Activated CD8-positive, alpha-beta T cell treated with anti-CD3 and anti-CD28 coated beads, Interleukin-2, amount 10 ng/mL, durations not matched to agents 7 days and 5 days (primary cell): ENCODE measurements at places on chromosomes 3 and 15. TPM values are rescaled to one million over a fixed set of nuclear protein-coding genes. Genes with fewer than 3 reads are reported as not detected.

GRCh38 chr3:133915685-133916658 lies 20.3 kb upstream of the RAB6B start:
- H3K27ac ChIP-seq: no peak overlapping the region
- no peak for DNase-seq
- no peaks in the 10 kb centered on the region for H3K4me1 ChIP-seq
- no peak overlapping the region for H3K4me3 ChIP-seq
- H3K36me3 ChIP-seq: no peaks in the 10 kb centered on the region

DNA sequence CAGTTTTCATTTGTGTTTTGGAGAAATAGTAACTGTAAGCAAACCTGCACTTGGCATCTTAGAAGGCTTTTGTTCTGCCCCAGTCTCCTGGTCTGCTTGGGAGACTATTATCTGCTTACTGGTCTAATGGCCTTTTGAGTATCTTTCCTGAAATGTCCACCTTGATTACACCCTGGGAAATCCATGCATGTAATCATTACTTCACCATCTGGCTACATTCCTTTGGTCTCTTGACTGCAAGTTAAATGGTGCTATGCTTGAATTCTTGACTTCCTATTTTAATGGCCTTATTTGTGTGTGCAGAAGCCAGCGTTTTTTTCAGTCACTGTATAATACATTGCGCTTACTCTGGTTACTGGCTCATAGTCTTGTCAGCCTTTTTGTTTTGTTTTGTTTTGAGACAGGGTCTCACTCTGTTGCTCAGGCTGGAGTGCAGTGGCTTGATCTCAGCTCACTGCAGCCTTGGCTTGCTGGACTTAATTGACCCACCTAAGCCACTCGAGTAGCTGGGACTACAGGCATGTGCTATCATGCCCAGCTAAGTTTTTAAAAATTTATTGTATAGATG lies 30.0 kb downstream of the CHD2 start:
- no peak for DNase-seq
- H3K4me1 ChIP-seq: peaks cover 29% of the 10 kb centered on the region
- H3K27ac ChIP-seq: no peak overlapping the region
- no peaks in the 10 kb centered on the region for H3K27me3 ChIP-seq
- H3K4me3 ChIP-seq: no peak overlapping the region
- H3K36me3 ChIP-seq: peaks cover 87% of the 10 kb centered on the region

DNA sequence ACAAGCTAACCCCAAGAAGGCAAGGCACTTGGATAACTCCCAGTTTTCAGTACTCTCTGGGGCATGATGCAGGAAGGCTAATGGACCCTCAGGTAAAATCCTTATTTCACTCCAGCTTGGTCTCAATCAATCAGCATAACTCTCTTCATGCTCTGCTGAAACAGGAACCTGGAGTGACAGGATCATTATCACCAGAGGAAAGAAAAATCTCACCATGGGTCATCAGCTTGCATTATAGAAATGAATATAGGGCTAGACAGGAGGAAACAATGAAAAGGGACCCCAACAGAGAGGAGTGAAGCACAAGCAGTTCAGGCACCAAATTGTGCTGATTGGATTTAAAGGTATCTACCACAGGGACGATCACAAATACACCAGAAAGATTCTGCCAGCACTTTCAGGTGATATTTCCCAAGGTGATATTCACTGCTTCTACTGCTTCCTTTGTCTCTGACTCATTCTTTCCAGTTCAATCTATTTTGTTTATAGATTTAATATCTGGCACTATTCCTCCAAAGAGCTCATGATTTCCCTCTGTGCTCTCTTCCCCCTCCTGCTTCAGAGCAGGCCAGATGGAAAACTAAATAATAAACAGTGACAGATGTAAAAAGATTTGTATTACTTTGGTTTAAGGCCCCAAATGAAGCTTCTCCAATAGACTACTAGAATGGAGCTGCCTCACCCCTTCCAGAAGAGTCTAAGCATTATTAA lies 22.9 kb upstream of the THUMPD3 start:
- DNase-seq: no peak
- no peak overlapping the region for H3K4me3 ChIP-seq

NSMCE3 gene
- 8.7 TPM for total RNA-seq

SOX14 gene
- not detected for total RNA-seq
